Muscle of back (tissue), 13 donors: ENCODE measurements at places on chromosomes 2 and 18. TPM values are rescaled to one million over a fixed set of nuclear protein-coding genes. Genes with fewer than 3 reads are reported as not detected.
A peak's percentile ranks its signal among the peaks of the same experiment; 100 is the strongest.

DNA sequence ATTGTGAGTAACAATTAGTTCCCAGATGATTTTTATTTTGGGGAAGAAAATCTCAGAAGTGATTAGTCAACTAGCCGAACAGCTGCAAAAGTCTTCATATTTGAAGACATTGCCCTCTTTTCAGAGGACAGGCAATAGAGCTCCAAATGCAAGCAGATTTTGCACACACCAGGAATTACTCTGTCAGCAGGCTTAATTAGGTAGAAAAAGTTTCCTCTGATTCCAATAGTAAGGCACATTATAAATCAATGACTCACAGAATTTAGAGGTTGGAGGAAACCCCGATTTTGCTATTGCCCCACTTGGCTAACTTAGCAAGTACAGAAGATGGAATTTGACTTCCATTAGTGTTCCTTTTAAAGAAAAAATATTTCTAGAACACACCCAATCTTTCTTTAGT, 30.7 kb upstream of the SCN1A start:
- DNase-seq, result no peak

The COMMD1 gene
- polyA plus RNA-seq, result 52.6 TPM

GRCh38 chr2:6443061-6443823, 422.5 kb downstream of the CMPK2 start:
- no peak for DNase-seq

DNA sequence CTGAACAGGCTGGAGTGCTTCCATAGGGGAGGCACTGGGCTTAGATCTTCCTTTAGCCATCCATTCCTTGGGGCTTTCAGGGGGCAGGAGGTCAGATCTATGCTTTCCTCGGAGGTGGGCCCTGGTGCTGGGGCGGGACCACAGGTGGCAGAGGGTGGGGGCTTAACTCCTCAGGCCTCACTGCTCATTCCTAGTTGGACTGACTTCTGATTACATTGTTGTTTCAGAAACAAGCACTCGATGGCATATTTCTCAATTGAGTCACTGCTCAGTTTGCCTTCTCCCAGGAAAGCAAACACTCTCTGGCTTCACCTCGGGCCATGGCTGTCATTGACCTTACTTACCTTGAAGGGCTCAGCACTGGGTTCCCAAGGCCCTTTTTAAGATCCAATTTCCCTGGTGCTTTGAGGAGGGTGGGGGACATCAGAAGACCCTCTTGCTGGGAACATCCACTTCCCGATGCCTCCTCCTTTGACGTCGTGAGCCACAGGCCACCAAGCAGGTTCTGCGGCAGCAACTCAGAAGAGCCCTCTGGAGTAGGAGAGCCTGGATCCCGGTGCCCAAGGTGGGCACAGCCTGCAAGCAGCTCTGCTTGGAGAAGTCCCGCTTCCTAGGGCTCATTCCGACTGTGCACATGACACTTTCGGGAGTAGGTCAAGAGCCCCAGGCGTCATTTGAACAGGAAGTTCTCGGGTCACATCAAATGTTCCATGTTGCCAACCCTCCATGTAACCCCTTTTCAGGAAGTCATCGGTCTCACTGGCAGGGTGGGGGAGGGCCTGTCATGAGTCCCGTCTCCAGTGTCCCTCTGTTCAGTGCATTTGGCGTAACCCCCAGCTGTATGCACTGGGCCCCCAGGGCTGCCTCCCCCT, 40.6 kb downstream of the SDC1 start:
- no peak for DNase-seq

The REG3G gene
- not detected for polyA plus RNA-seq

- no peak for DNase-seq
Measured at GRCh38 chr2:11420190-11420589, 45.8 kb downstream of the E2F6 start.

The CBLN2 gene
- polyA plus RNA-seq, result 0.50 TPM

DNA sequence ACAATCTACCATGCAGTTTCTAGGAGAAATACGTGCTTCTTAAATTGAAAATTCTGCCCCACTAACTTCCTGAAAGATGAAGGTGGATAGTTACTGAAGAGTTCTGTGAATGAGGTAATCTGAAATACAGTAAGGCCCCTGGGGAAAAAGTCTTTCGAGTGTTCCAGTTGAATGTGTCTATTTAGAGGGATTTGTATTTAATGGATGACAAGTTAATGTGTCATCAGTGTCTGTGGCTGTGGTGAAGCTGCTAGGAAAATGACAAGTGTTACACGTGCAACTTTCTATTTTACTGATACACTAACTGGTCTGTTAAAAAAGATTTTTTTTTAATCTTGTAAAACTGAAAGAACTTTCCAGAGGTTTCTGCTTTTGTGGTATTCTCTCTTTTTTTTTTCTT, 384.6 kb downstream of the STK39 start:
- DNase-seq, result no peak

DNA sequence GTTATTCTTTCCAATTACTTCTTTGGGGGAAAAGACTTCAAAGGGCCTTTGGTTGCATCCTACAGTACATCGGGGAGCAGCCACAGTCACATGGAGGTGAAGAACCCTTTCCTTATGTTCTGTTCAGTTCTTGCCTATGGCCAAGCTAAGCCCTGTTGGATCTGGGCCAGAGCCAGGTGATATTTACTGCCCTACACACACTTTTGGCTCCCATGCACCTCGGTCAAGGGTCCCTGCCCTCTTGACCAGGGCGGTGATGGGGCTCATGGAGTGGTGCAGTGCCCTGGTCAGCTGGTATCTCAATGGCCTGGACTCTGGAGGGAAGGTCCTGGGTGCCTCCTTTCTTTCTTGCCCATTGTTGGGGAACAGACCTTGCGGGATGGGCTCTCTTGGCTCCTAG, 98.7 kb downstream of the VAPA start:
- DNase-seq, result no peak

DNA sequence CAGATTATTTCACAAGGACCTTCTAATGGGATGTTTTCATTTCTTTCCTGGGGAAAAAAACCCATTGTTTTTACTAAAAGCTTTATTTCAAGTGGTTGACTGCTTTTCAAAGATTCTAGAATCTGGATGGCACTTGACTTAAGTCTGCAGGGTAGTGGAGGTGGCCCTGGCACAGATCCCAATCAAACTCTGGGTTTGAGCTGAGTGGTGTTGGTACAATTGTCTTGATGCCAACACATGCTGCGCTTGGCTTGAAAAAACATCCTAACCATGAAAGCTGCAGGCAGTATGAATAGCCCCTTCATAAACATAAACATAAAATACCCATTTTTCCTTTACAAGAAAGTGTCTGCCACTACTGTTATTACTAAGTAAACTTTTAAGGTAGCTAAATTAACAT, 3.6 kb downstream of the PAPOLG start:
- no peak for DNase-seq

GRCh38 chr2:127219171-127220070, 678 bp downstream of the CYP27C1 start:
- no peak for DNase-seq

DNA sequence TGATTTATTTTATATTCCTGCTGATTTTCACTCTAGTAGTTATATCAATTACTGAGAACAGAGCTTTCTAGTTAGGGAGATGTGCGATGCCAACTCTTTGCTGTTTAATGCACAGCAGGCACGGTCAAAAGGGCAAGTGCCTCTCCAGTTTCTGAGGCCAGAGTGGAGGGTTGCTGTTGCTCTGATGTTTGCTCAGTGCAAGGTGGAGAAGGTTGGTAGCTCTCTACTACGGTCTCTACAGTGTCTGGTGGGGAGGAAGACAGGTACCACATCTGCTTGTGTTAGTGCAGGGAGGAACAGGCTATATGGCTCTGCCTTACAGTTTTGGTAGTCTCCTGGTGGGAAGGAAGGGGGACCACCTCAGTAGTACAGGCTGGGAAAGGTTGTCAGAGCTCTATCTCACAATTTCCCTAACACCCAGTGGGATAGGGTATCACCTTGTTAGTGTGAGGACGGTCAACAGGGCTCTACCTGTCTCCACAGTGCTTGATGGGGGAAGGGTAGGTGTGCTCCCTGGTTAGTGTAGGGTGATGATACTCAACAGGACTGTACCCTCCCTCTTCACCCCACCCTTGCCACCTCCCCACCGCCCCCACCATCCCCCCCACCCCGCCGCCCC, 85.9 kb downstream of the FANCL start:
- DNase-seq, result no peak

The KIF1A gene
- 4.4 TPM for polyA plus RNA-seq

The IKZF2 gene
- 3.8 TPM for polyA plus RNA-seq

The ALPP gene
- not detected for polyA plus RNA-seq

The RPS27A gene
- polyA plus RNA-seq, result 2,338 TPM

The OR6B2 gene
- not detected for polyA plus RNA-seq

GRCh38 chr18:10787293-10787901, 261.6 kb downstream of the NAPG start:
- peak; percentile 78 for DNase-seq

GRCh38 chr2:12162269-12163247, 416.1 kb downstream of the LPIN1 start:
- DNase-seq, result no peak

- no peak for DNase-seq
Measured at GRCh38 chr18:40413160-40413559, 1541.9 kb upstream of the PIK3C3 start.

- peak; percentile 91 for DNase-seq
Measured at GRCh38 chr2:160367887-160368286, 125.7 kb downstream of the RBMS1 start.

The SERPINB4 gene
- polyA plus RNA-seq, result not detected

- no peak for DNase-seq
Measured at GRCh38 chr2:235709124-235709813, 215.4 kb downstream of the AGAP1 start.

GRCh38 chr2:119174993-119175347, 16.4 kb upstream of the C1QL2 start:
- no peak for DNase-seq

The SLC16A14 gene
- 3.6 TPM for polyA plus RNA-seq

DNA sequence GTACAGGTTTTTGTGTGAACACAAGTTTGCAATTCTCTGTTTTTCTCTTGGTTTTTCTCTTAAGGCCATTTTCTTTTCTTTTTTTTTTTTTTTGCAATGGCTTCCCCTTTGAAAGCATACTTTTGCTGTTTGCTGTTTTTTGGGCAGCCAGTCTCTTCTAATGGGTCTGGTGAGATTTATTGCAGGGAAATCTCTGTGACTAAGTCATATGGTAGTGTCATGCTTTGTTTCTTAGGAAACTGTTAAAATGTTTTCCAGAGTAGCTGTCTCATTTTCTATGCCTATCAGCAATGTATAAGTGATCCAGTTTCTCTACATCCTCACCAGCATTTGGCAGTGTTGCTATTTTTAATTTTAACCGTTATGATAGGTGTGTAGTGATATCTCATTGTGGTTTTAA, 27.9 kb upstream of the CDCA7 start:
- DNase-seq, result no peak

DNA sequence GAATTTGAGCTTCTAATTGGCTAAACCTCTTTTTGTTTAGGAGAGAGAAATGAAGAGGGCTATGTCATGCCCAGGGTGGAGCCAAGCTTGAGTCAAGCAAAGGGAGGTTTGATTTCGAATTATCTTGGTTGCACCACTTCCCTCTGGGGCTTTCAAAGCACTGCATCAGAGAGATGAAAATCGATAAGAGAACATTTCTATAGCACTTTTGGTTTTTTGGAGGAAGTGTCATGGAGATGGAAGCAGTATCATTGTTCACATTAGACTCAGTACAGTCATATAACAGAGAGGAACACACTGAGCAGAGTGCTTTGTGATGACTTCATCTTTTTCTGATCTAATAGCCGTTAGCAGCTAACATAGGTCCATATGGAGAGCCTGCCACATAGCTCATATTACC, 120.3 kb upstream of the UXS1 start:
- DNase-seq, result no peak

GRCh38 chr18:79937103-79937860, 14.2 kb downstream of the SLC66A2 start:
- no peak for DNase-seq

The NEMP2 gene
- 9.0 TPM for polyA plus RNA-seq

The MC5R gene
- 3.0 TPM for polyA plus RNA-seq

The AMER3 gene
- not detected for polyA plus RNA-seq

DNA sequence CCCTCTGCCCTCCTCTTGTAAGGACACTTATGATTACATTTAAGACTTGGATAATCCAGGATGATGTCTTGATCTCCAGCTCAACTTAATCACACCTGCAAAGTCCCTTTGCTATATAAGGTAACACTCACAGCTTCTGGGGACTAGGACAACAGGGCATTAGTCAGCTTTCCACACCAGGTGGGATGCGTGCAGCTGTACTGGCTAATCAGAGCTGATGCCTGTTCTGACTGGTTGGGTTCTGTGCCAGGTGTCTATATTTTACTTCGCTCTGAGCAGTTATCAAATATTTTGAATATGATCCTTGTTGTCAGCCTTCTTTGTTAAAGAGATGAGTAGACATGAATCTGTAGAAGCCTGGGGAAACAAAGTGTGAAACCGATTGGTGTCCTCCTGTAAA, 115.5 kb upstream of the ATP8B1 start:
- no peak for DNase-seq

GRCh38 chr18:34809451-34810072, 99.5 kb downstream of the DTNA start:
- DNase-seq, result peak; percentile 24

DNA sequence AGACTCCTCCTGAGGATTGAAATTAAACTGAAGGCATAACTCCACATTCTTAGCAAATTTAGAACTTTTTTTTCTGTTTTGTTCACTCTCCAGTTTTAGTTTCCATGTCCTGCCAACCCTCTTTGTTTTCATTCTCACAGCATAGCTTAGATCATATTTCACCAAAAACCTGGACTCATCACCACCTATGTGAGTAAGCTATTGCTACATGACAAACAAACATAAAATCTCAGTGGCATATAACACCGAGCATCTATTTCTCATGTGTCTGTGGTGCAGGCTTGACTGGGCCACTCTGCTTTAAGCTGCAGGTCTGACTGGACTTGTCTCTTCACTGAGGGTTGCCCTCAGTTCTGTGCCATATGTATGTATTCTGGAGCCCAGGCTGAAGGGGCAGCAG, 385.2 kb downstream of the ARHGAP15 start:
- DNase-seq, result no peak

DNA sequence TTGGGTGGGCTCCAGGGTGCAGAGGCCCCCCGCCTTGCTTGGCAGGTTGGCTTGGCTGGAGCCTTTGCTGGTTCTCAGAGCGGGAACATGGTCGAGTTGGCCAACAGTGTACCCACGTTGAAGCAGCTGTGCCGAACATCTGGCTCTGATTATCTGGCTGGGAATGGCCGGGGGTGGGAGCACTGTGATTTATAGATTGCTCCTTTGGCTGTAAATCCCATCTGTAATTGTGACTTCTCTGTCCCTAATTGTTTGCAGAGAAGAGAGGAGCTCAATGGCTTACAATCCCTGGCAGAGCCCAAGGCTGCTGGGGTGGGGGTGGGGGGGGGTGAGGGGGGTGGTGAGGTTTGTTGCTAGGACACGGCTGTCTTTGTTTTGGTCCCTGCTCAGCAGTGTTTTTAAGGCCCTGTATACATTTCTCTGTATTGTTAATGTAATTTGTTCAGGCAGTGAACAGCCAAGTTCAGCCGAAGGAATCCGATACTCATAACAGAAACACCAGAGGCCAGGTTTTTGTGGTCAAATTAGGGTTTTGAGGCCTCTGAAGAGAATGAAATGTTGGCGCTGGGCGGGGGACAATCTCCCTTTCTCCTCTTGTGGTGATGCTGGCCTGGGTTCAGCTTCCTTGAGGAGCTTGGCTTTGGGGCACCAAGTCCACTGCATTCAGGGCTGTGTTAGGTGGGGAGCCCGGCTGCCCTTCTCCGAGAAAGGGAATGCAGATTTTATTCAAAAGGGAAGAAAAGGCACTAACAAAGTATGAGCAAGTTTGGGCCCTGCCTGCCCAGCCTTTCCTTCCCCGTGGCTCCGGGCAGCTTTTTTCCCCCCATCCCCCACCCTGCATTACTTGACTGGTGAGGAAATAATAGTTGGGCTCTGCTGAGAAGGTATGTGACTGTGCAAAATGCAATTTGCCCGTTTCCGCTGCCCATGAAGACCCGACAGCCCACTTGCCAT, 82.5 kb downstream of the TCF7L1 start:
- DNase-seq, result peak; percentile 93

- no peak for DNase-seq
Measured at GRCh38 chr2:7847321-7847720, 834.5 kb upstream of the ID2 start.
